H9 (cell line): ENCODE measurements at places on chromosomes 6 and 20. TPM values are rescaled to one million over a fixed set of nuclear protein-coding genes. Genes with fewer than 3 reads are reported as not detected.
A peak's percentile ranks its signal among the peaks of the same experiment; 100 is the strongest.

- peak; percentile 91 for DNase-seq
Observed at GRCh38 chr6:167442245-167442644, 117.4 kb downstream of the TTLL2 start.

- DNase-seq, result peak; percentile 77
Observed at GRCh38 chr20:17854307-17854903, 114.2 kb downstream of the SNX5 start.

FAM83C gene
- total RNA-seq, result not detected in 2 replicates

- DNase-seq, result no peak
Observed at GRCh38 chr20:55135923-55136322, 660.5 kb downstream of the DOK5 start.

DNA sequence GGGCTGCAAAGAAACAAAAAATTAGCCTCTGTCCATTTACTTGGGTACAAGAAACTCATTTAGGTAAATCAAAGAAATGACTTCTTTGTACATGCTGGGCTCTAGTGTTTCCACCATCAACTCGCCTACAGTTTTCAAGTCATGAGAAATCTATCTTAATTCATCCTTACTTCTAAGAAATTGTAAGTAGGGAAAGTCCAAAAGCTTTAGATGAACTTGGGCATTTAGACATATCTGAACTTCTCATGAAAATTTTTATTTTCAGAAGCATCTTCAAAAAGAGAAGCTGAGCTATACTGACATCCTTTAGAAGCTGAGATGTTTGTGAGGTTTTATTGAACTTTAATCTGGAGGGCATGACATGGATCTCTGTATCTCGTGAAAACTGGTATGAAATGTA, 117.3 kb downstream of the MYB start:
- no peak for DNase-seq

GRCh38 chr6:83815631-83816272, 37.4 kb upstream of the RIPPLY2 start:
- no peak for DNase-seq

DNA sequence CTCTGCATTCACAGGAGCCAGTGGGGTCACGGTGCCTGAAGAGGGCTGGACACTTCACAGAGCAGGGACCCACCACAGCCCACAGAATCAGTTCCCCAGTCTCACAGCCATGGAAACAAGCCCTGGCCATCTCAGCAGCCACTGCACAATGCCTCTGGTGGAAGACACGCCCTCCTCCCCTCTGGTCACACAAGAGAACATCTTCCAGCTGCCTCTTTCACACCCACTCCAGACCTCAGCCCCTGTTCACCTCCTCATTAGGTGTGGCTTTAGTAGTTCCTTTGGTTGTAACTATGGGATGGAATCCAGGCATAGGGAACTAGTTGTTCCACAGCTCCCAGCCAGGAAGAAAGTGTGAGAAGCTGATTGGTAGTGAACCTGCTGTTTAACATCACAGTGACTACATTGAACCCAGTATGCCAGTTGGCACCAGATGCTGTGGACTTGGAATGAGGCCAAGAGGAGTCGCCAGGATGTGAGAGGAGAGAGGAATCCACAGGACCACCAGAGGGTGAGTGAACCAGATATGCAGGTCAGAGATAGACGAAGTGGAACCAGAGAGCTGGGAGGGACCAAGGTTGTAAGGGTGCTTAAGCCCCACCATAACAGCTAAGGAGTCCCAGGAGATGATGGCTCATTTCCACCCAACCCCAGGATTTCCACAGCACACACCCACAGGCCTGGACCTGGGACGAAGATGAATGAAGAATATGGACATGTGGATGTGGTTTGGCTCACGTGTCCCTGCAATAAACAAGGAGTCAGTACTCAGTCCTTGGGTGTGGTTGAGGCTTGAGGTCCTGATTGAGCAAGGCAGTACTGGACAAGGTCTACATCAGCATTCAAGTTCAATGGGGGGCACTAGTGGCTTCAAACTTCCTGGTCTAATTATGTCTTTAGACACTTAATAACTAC, 8.8 kb upstream of the BTN3A3 start:
- DNase-seq, result no peak

- DNase-seq, result peak; percentile 49
Observed at GRCh38 chr6:87944541-87944954, 103.1 kb upstream of the SPACA1 start.

PPIL6 gene
- 0.26 and 1.0 TPM in 2 replicates for total RNA-seq

- no peak for DNase-seq
Observed at GRCh38 chr20:49507741-49508434, 25.4 kb upstream of the KCNB1 start.
